ENCODE measurements at places on chromosomes 2 and 18.

DNA sequence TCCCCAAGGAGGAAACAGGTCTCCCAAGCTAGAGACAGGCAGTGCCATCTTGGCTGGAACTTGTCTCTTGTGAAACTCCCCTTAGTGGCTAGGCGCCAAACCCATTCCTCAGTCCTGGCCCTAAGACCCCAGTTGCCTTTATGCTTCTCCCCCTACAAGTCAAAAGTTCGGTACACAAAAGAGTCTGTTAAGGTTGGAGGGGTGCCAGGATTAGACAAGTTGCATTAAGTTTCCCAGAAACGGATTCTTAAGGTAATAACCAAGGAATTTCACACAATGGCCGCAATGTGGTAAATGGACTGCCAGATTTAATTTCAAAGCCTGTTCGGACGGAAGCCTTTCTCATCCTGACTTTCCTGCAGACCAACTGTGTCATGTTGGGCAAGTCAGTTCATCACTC lies 80.7 kb downstream of the CCBE1 start:
- no peak for DNase-seq

DNA sequence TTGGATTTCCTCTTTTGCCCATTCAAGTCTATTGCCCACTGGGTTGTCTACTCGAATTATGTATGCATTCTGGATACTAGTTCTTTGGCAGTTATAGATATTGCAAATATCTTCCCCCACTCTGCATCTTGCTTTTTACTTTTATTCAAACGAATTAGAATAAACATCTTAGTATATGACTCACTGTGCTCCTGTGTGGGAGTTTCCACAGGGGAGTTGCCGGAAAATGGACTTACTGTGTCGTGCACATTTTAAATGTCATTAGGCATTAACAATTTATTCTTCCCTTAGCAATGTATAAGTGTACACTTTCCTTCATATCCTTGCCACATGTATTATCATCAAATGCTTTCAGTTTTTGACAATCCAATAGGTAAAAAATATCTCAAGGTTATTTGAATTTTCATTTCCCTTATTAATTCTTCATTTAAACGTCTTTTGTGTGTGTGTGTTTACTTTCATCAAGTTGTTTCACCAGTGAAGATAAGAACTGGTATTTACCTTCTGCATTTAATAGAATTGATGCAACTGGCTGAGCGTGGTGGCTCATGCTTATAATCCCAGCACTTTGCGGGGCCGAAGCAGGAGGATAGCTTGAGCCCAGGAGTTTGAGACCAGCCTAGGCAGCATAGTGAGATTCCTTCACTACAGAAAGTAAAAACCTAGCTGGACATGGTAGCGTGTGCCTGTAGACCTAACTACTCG lies 4.6 kb upstream of the UGT1A5 start:
- no peak for DNase-seq

GRCh38 chr18:61612517-61612916 lies 279.3 kb downstream of the CDH20 start:
- no peak for DNase-seq

DNA sequence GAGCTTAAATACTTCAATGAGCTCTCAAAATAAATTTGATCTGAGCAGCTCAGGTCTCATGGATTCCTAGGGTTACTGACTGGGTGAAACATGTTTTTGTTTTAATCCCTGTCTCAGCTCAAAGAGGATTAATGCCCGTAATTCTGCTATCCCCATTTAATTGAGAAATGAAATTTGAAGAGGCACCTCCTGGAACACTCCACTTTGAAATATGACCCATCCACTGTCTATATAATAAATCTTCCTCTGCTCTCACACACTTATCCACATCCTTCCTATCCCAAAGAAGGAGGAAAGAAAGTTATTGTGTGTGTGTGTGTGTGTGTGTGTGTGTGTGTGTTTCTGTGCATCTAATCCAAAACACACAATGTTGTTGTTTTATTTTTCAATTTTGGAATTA lies 2082.4 kb upstream of the PIK3C3 start:
- DNase-seq, result no peak

DNA sequence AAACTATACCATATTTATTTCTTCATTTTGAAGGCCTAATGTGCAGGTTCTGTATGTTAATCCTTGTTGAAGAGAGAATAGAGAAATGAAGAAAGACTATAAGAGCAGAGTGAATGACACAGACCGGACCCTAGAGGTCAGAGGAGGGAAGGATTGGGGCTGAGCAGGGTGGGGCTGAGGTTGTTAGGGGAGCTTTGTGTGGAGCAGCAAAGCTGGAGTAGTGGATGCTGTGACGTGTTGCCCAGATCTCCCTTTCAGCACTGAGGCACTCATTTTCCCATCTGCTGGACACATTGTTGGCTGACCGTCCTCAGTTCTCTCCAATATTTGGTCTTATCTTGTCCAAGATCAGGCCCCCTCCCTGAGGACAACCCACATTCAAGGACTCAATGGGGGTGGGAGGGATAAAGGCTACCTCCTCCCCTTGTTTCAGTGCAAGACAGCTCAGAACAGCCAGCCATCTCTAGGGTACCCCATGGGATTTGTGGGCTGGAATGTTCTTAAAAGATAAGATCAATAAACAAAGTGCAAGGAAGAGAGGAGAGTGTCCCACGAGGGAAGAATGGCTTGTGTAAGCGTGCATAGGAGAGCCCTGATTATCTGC lies 143.6 kb downstream of the TDRD15 start:
- no peak for DNase-seq

- DNase-seq, result no peak
These were observed 408.4 kb downstream of the HRH4 start for GRCh38 chr18:24868760-24869237.

Data from HT-29 (cell line).